Fibroblast of skin of abdomen (primary cell): ENCODE measurements at places on chromosomes 1 and 21.
A peak's percentile ranks its signal among the peaks of the same experiment; 100 is the strongest.

DNA sequence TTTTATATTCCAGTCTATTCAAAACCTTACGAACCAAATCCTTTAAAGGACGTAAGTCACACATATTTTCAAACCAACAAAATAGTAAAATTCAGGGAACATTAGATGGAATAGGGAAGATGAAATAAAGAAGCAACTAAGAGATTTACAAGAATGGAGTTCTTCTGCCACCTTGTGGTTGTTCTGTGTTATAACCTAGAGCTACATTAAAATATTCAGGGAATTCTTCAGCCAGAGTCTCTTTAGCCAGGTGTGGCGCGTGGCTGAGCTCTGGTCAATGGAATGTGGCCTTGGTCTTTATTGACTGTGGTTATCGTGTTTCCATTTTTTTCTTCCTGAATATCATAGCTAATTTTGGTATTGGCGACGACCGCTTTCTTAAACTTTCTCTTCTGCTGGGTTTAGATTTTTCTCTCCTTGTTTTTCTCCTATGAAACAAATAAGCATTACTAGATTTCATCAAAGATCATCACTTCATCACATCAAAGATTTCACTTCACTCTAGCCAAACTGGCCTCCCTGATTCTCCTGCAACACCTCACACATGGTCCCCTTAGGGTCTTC lies 221.3 kb downstream of the MRPL39 start:
- peak; percentile 73 for DNase-seq

- peak; percentile 51 for DNase-seq
Observed at GRCh38 chr1:85220756-85221201, 20.0 kb upstream of the SYDE2 start.

- no peak for DNase-seq
Observed at GRCh38 chr1:184882957-184883815, 91.1 kb downstream of the NIBAN1 start.

DNA sequence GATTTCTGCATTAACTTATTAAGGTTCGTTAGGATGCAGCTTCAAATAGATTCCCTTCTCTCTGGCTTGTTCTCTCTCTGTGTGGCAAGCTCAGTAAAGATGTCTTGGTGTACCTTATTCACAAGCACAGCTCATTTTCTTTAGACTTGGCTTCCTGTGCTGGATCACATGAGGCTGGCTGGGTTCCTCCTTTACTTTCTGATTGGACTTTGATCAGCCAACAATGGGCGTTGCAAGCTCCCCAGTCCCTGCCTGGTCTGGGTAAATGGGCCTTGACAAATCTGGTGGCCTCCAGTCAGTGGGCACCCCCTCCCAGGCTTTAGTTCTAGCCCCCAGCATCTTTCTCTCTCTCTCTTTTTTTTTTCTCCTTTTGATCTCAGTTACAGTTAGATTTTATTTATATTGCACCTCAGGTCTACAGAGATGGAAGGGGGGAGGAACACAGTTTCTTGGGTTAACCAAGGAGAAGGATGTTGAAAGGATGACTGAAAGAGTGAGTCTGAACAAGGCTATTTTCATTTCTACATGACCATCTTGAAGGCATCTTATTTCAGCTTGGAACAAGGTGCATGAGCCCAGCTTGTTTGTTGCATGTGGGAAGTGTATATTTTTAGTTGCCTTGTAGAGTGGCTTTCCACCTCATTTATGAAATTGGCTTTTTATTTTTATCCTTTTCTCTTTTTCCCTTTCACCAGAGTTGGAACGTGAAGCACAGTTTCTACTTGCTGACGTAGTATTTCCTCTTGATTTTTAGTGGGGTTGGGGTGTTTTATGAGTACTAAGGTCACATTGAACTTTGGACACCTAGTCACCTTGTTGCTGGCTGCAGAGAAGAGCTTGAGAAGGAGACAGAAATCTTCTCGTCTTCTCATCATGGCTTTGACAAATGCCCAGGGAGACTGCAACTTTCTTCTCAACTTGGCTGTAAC lies 77.1 kb downstream of the PBX1 start:
- DNase-seq = no peak

GRCh38 chr1:232439011-232439410 lies 190.9 kb downstream of the SIPA1L2 start:
- no peak for DNase-seq

- no peak for DNase-seq
Observed at GRCh38 chr1:113197719-113198330, 124.8 kb downstream of the LRIG2 start.

DNA sequence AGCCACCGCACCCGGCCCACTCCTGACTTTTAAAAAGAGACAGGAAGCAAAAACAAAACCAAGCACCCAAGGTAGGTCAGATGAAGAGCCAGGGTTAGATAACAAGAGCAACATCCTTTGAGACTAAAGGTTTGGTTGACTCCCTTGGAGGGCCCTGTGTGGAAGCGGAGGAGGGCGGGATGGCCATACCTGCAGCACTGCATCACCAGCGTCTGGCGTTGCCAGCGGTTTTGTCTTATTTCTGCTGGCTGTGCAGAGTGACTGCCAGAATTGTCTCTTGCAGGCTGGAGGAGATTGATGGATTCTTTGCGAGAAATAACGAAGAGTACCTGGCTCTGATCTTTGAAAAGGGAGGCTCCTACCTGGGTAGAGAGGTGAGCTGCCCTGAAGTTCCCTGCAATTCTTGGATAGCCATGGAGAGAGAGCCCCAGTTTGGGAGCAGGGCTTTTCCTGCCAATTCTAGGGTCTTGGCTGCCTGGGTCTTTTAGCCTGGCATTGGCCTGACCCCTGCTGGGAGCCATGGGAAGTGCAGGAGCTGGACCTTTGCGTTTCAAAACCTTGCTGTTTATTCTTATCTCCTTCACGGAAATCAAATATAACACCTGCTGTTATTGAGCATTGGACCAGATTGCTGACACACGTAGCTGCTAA lies 24.0 kb downstream of the QSOX1 start:
- DNase-seq = peak; percentile 47
